ENCODE measurements at places on chromosomes 4 and X.

- no peak for DNase-seq
These were observed 646.0 kb downstream of the RPA4 start for GRCh38 chrX:97529536-97530200.

GRCh38 chr4:95450294-95450693 lies 98.5 kb downstream of the UNC5C start:
- DNase-seq = no peak

DNA sequence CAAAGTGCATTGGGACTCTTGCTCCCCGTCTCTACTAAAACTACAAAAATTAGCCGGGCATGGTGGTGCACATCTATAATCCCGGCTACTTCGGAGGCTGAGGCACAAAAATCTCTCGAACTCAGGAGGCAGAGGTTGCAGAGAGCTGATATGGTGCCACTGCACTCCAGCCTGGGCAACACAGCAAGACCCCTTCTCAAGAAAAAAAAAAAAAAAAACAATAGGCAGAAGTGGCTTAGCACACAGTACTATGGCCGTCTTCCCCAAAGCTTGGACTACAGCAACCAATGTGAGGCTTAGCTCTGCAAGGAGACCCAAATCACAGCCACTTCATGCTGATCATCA lies 162.8 kb upstream of the PRDX4 start:
- no peak for DNase-seq

DNA sequence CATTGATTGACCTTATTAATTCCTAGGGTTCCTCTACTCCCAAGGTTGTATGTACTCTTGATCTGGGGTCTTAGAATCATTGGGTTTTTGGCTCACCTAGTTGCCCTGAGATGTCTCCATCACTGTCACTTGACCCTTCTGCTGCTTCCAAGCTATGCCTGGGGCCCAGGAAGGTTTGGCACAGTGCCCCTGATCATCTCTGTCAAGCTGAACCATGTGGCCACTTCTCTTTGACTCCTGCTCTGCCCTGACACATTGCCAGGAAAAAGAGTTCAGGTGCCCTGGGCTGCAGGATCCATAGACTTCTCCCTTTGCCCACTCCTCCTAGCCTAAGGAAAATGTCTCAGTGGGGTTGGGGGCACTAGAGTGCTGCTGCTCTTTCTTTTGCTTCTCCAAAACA lies 3.9 kb upstream of the CHST7 start:
- DNase-seq = no peak

- no peak for DNase-seq
These were observed 877.1 kb downstream of the RAPGEF2 start for GRCh38 chr4:159979953-159980352.

DNA sequence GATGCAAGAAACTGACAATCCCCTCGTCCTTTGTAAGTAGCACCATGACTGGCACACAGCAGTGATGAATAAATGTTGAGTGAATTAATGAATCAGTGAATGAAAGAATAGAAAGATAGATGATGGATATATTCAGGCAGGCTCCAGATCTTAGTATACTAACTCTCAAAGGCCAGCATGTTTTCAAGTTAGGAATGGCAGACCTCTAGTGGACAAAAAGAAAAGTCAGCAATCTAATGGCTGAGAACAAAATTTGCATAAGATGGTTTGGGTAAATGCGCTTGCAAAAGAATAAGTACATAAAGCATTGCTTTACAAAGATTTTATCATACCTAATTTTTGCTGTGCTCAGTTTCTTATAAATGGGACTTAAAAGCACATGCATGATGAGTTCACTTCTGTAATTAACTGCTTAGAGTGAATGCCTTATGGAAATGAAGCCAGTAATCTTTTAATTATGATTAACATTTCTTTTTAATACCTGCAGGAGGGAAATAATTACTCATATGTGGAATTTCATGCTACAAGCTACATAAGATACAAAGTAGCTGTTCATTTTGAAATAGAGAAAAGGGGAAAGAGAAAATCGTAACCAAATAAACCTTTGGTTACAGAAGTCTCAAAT lies 126.9 kb upstream of the GPRIN3 start:
- DNase-seq = peak; percentile 27

- DNase-seq = no peak
These were observed 68.5 kb upstream of the HMX1 start for GRCh38 chr4:8939840-8940742.

GRCh38 chr4:128354205-128354821 lies 66.7 kb upstream of the PGRMC2 start:
- no peak for DNase-seq

GRCh38 chrX:99095965-99096635 lies 1314.0 kb downstream of the PCDH19 start:
- no peak for DNase-seq

GRCh38 chrX:85024562-85024961 lies 20.9 kb downstream of the APOOL start:
- no peak for DNase-seq

GRCh38 chr4:54224996-54225597 lies 4.0 kb upstream of the PDGFRA start:
- no peak for DNase-seq

DNA sequence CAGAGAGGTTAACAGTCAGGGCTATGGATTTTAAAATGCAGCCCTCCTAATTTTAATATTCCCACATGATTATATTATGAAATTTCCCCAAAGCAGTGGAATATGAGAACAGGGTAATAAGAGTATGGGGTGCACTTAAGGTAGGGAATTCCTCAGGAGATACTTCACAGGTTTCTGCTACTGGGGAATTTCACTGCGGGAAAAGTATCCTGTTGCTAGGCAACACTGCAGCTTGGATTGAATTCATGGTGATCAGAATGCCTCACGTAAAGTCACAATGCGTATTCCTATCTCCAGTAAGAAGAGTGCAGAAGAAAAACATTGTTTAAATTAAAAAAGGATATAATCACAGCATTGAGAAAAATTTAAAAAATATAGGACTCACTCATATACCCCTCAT lies 398.1 kb upstream of the RPS6KA3 start:
- DNase-seq = no peak

GRCh38 chrX:116339407-116339806 lies 97.0 kb upstream of the SLC6A14 start:
- no peak for DNase-seq

- no peak for DNase-seq
These were observed 12.0 kb downstream of the BCOR start for GRCh38 chrX:40085714-40086113.

- DNase-seq = no peak
These were observed 1286.3 kb downstream of the TECRL start for GRCh38 chr4:63122955-63123354.

DNA sequence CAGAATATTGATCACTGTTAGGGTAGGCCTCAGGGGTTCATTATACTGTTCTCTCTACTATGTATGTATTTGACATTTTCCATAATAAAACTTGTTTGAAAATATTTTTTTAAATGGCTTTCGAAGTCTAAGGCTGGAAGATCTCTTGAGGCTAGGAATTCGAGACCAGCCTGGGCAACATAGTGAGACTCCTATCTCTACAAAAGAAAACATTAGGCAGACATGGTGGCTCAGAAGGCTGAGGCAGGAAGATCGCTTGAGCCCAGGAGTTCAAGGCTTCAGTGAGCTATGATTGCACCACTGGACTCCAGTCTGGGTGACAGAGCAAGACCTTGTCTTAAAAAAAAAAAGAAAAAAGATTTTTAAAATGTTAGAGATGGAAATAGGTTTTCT lies 15.5 kb upstream of the TBC1D14 start:
- no peak for DNase-seq

DNA sequence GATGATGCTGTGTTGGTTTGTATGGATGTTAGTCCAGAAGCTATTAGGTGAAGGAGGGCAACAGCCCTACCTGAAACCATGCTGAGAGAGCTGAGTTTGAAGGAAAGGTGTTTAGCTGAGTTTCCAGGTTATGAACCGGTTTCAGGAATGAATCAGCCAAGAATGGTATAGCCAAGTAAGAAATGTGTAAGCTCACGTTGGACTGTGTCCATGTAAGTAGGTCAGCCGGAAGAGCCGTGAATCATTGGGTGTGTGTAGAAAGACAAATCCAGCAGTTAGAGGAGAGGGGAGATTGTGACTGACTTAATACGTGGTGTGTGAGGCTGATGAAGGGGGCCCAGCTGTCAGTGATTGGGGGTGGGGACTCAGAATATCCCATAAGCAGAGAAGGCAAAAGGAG lies 77.2 kb upstream of the SPIN4 start:
- DNase-seq = no peak

DNA sequence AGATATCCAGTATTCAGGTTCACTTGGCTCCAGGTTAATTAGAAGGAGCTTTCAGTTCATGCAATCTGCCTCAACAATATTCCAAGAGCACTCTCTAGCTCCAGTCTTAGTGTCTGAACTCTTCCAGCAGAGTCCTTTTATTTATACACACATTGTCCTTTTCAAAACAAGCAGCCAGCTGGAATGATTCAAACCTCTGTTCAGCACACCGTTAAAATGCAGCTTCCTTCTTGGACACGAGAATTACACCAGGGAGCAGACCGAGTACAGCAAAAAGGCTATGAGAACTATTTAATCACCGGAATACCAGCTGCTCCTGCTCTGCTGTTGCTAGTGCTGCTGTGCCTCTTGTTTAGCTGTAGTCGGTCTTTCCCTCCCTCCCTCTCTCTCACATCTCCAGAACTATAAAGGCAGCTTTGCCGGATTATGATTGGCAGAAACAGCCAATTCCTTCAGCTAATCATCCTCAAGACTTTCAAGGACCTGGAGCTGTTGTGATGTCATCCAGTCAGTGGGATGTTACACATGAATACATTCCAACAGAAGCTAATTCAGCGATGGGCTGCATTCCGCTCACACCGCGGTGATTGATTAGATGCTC lies at the start of gene NDST4:
Gene NDST4, minus strand, starts transcription at position 115 of the 601 bp plus-strand sequence. CDS start 36,584 bp downstream, outside the sequence.
- no peak for DNase-seq

GRCh38 chr4:127523369-127523768 lies 109.4 kb upstream of the INTU start:
- no peak for DNase-seq

GRCh38 chr4:187849556-187850225 lies 145.9 kb upstream of the ZFP42 start:
- DNase-seq = no peak

GRCh38 chr4:52250154-52250553 lies 199.1 kb downstream of the SPATA18 start:
- peak; percentile 59 for DNase-seq

DNA sequence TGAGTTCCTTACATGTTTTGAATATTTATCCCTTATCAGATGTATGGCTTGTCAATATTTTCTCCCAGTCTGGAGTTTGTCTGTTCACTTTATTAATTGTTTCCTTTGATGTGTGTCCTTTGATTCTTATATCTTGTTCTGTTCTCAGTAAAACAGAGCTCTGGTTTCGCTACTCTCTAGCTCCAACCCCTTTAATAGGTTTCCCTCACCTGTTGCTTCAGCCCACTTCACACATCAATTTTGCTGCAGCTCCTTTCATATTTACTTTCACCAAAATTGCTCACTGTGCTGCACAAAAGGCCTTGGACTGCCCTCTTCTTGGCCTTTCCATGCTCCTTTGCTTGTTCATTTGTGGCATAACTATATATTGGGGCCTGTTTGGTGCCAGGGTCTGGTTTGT lies 85.1 kb downstream of the CFAP299 start:
- no peak for DNase-seq

GRCh38 chr4:183830438-183830985 lies 74.6 kb upstream of the STOX2 start:
- DNase-seq = no peak

- DNase-seq = no peak
These were observed 399 bp downstream of the AIFM1 start for GRCh38 chrX:130165181-130165702.

All from NB4 (cell line).